ENCODE measurements at places on chromosomes 5 and 9.

DNA sequence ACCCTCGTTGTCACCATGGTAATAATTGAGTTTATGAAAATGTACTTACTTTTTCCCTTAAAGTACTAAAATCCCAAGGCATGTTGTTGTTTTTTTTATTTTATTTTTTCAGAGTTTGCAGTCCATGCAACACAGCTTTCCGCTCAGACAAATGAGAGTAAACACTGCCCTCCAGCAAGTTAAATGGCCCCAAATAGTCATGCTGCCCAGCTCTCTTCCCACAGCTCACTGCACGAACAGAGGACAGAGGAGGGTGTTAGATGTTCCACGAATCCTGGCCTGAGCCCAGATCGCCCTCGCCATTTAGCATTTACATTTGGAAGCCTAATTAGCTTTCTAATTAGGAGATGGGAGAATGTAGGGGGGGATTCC is 1.9 kb downstream of the NIM1K start:
- DNase-seq = no peak

GRCh38 chr9:94173632-94174031 is 85.5 kb upstream of the ZNF169 start:
- no peak for DNase-seq

DNA sequence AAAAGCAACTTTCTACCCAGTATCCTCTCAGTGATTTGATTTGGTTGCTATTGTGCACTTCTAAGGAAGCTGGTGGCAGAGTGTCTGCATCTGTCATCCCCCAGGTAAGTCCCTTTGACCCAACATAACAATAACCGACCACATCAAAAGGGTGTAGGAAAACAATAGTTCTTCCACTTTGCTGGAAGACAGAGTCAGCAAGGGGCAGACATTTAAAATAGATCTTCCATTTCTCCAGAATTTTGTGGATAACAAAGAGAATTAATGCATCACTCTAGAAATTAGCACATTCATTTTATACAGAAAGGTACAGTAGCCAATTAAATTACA is 177.5 kb downstream of the EBF1 start:
- DNase-seq = no peak

DNA sequence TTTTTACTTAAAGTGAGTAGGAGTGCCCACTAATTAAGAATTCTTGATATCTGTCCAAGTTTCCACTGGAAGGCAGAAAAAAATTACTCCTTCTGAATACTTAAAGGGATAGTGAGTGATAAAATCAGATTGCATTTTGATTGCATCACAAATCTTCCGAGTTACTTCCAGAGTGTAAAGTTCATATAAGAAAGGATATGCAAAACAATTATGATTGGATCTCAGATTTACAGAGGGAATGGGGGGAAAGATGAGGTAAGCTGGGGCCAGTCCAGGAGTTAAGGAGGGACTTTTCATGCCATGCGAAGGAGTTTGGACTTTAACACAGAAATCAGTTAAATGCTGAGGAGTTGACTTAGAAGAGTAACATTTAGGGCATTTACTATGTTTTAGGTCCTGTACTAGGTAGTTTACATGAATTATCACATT is 9.3 kb upstream of the RNF145 start:
- DNase-seq = no peak

- no peak for DNase-seq
These were observed 126.1 kb upstream of the NFIB start for GRCh38 chr9:14440062-14440461.

DNA sequence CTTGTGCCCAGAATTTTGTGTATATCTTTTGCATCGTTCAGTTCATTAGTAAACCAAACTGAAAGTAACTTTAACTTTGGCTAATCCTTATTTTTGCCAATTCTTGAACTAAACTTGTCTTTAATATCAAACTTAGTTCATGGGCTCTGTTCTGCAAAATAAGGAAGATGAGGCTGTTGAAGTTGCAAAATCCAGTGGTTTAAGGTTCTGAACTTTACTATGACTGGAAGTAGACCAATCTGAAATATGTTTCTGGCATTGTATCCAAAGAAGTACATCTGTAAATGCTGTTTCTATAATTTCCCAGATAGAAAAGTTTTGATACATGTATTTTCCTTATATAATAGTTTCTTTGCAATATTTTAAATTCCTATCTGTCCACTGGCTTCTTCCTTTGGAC is 238.1 kb downstream of the CETN3 start:
- DNase-seq = no peak

GRCh38 chr5:61308712-61309111 is 23.3 kb upstream of the ZSWIM6 start:
- no peak for DNase-seq
